HT-29 (cell line): ENCODE measurements at places on chromosomes 13 and 19.

DNA sequence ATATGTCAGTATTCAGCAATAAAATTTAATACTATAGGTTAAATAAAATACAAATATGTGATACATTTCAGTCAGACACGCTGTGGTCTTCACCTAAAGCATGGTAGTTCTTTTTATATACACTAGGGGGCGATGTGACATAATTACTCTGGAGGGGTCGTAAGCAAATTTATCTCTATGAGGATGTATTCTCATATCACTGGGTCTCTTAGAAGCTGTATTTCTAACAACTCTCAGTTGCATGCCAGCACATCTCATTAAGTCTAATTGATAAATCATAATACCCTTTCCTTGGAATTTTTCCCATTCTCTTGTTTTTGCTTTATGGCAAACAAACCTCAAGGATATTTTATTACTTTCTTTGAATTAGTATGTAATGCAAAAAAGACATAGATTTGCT, 3.9 kb upstream of the PCDH17 start:
- DNase-seq = peak; percentile 54

- no peak for DNase-seq
These were observed 127.6 kb downstream of the KDM4B start for GRCh38 chr19:5096536-5096935.

DNA sequence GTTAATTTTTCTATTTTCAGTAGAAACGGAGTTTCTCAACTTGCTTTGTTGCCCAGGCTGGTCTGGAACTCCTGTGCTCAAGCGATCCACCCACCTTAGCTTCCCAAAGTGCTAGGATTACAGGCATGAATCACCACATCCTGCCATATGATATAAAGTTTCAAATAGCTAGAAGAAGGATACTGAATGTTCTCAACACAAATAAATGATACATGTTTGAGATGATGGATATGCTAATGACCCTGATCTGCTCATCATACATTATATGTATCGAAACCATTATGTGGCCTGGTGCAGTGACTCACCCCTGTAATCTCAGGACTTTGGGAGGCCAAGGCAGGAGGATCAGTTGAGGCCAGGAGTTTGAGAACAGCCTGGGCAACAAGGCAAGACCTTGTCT, 11.5 kb downstream of the CIB3 start:
- no peak for DNase-seq

DNA sequence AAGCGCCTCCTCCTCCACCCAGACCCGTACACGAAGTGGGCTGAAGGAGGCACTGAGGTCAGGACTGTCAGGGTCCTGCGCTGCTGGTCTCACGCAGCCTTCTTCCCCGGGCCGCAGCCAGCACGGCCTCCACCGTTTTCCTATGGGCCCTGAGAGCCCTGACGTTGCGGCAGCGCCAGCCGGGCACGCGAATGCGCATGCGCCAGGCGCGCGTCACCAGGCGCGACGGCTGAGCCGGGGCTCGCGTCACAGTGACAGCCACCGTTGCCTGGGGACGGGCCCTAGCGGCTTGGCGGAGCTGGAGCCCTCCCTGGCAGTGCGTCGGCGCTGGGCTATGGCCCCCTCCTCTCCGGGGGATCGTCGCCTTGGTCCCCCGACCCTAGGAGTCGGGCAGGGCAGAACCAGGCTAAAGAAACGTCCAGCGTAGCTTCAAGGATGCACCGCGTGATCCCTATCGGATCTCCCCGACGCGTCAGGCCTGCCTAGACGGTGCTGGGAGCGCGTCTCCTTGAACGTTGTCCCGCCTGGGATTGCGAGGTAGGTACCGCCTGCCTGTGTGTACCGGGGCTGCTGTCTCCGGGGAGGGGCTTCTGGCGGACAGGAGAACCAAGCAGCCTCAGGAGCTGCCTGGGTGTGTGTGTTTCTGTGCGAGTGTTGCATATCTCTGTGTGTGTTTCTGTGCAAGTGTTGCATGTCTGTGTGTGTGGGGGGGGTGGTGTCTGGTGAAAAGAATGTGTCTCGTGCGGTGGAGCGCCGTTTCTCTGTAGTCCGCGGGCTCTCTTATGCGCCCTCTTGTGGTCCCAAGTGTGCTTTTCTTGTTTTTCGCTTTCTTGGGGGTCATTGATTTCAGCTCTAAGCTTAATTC, 43.2 kb downstream of the ZNF571 start:
- DNase-seq = no peak

- no peak for DNase-seq
These were observed 9.3 kb upstream of the HIF3A start for GRCh38 chr19:46287585-46287984.

- DNase-seq = no peak
These were observed 109.2 kb downstream of the SGCG start for GRCh38 chr13:23289917-23290357.

DNA sequence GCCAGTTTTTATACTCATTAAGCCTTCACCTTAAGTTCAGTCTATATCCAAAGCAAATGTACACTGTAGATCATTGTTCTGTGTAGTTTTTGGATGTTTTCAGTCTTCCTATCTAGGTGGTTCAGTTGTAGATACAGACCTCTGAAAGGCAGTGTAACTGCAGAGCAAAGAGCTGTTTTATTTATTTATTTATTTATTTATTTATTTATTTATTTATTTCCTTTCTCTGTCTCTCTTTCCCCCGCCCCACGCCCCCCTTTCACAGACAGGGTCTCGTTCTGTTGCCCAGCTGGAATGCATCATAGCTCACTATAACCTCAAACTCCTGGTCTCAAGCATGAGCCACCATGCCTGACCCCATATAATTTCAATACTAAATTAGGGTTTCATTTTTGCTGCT, 281.8 kb upstream of the KLHL1 start:
- no peak for DNase-seq

GRCh38 chr13:41145136-41145908, 12.7 kb upstream of the KBTBD6 start:
- DNase-seq = no peak

GRCh38 chr19:30662211-30662861, 290.2 kb downstream of the ZNF536 start:
- DNase-seq = no peak

DNA sequence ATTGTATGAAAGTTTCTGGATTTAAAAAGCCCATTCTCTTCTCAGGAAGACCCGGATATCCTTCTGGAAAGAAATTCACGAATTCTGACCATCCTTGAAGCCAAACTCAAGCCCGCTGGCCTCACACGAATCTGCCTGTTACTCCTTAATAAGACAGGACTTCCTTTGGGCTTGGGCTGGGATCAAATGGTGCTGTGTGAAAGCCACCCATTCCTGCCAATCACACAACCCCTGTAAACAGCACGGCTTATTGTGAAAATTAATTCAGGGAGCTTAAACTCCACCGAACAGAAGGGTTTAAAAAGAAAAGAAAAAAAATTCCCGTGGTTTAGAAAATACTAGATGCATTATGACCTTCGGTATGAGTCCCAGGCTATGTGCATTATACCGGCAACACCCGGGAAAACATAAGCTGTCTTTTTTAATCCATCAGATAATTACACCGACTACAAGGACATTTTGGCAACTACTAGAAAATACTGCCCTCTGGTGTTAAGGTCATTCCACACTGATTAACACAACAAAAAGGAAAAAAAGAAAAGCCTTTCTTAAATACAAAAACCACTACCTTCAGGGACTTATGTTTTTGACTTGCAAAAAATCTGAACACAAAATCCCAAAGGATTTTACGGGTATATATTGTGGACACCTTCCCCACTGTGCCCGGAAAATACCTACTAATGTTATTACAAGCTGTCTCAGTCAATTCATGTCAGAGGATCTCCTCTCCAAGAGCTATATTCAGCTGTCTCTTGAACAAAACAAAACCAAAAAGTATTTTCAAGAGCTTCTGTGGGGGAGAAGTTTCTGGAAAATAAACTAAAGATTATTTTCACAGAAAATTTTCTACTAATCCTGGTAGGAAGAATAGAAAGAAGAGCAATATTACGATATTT, 76.0 kb upstream of the LSM14A start:
- peak; percentile 84 for DNase-seq

- DNase-seq = peak; percentile 77
These were observed 134.9 kb downstream of the RAP2A start for GRCh38 chr13:97568850-97569249.

- no peak for DNase-seq
These were observed 76.0 kb downstream of the ZNF557 start for GRCh38 chr19:7145494-7145893.
